ENCODE measurements at places on chromosomes 6 and 20.

GRCh38 chr20:10276878-10277580 lies 58.4 kb downstream of the SNAP25 start:
- no peak for DNase-seq

GRCh38 chr6:94645191-94645590 lies 932.1 kb upstream of the MANEA start:
- no peak for DNase-seq

DNA sequence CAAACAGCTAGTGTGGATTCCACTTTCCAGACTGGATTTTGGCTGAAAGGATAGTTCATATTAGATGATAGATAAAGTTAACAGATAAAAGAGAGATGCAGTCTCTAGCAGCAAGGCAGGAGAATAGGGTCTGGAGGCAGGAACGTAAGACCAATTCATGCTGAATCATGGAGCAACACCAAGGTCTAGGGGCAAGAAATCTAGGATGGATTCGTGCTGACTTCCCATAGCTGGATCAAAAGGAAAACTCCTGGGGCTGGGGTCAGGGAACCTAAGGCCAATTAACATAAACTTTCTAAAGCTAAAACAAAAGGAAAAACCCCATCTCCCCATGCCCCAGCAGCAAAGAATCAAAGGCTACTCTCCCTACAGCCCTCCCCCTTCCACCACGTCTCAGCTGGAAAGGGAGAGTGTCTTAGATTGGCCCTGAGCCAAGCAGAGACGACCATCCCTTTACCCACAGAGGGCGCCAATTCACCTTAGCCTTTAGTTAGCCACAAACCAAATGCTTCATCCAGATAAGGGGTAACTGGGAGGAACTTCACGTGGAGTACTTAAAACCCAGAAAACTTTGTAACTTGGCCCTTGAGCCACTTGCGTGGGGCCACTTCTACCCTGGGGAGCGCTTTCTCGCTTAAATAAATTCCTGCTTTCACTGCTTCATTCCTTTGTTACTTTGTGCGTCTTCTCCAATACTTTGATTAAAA lies 7.6 kb downstream of the TREM1 start:
- DNase-seq = peak; percentile 63

DNA sequence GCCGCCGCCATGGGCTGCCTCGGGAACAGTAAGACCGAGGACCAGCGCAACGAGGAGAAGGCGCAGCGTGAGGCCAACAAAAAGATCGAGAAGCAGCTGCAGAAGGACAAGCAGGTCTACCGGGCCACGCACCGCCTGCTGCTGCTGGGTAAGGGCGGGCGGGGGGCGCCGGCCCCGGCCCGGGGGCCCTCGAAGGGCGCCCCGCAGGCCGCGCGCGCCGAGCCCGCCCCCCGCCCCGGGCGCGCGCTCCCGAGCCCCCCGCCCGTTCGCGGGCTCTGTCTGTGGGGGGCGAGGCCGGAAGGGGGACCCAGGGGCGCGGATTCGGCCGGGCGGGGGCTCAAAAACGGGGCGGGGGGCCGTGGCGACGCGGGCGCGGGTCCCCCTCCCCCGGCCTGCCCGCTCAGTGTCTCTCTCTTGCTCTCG lies 39.2 kb downstream of the GNAS start:
- peak; percentile 24 for DNase-seq

GRCh38 chr6:26260725-26261490 lies 104.1 kb upstream of the BTN3A2 start:
- no peak for DNase-seq

DNA sequence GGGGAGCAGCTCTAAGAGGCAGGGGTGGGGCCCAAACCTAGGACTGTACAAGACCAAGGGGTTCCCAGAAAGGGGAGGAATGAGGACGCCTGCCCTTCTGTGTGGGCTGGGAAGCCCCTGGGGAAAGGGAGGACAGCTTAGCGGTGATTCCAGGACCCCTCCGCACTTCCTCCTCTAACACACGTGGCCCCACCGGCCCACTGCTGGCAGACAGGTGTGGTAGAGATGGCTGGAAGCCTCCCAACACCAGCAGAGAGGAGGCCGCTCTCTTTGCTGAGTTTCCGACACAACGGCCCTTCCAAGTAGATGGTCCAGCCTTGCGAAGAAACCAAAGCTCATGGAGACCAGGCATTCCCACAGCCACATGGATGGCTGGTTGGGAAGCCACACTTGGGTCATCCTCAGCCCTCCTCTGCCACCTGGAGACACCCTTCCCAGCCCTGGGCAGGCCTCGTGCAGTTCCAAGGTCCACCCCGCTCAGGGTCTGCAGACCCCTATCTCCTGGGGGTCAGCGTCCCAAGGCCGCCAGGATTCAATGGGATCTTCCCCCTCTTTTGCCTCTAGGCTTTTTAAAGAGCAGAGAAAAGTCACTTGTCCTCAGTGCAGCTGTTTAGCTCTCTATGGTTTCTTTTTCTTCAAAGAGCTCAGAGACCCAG lies 43.9 kb downstream of the RRBP1 start:
- no peak for DNase-seq

- no peak for DNase-seq
Observed at GRCh38 chr6:32637219-32637880, at the start of gene HLA-DQA1. TSS of gene HLA-DQA1 (plus strand) at chr6:32637406. CDS start at chr6:32637459, 53 bp downstream.
